ENCODE measurements at places on chromosomes 7 and 10. TPM values are rescaled to one million over a fixed set of nuclear protein-coding genes. Genes with fewer than 3 reads are reported as not detected.

Gene DDIT4
- 118 TPM for total RNA-seq

Gene ANKRD61
- total RNA-seq = 0.46 TPM

DNA sequence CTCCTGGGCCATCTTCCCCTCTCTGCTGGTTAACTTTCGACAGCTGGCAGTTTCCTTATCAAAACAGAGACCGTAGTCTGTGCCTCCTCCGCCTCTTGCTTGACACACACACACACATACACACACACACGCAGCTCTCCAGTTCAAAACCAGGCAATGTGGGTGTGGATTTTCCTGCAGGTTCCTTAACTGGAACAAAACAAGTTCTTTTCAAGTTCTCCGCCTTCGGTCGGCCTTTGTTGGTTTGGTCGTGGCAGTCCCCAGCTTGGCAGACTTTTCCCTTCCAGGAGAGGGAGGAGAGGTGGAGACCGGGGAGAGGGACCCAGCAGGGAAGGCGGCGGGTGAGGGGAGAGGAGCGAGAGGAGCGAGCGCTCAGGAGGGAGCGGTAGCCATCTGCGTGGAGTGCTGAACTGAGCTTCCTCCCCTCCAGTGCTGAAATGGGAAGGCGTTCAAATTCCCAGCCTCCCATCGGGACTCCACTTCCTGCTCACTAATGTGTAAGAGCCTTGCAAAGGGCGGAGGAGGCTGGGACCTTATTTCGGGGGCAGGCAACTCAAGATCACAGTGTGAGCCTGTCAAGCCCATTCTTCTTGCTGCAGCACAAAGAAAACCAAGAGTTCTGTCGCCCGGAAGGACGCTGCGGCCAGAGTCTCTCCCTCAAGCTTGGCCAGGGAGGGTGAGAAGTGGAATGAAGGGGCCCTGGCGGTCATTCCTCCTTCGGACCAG, 120.6 kb downstream of the PRPF18 start:
- no peaks in the 10 kb centered on the region for H3K27me3 ChIP-seq
- peak; percentile 83 for DNase-seq
- H3K36me3 ChIP-seq = no peaks in the 10 kb centered on the region
- no peaks in the 10 kb centered on the region for H3K4me1 ChIP-seq
- H3K27ac ChIP-seq = peak overlapping the region; percentile 53
- H3K4me3 ChIP-seq = peak overlapping the region; percentile 38

Gene HACD1
- total RNA-seq = 26.3 TPM

Gene ASB10
- total RNA-seq = not detected

- no peak overlapping the region for H3K4me3 ChIP-seq
- H3K27me3 ChIP-seq = no peaks in the 10 kb centered on the region
- no peaks in the 10 kb centered on the region for H3K36me3 ChIP-seq
- H3K4me1 ChIP-seq = no peaks in the 10 kb centered on the region
- no peak overlapping the region for H3K27ac ChIP-seq
Observed at GRCh38 chr10:107529350-107529749, 364.8 kb upstream of the SORCS1 start.

- no peaks in the 10 kb centered on the region for H3K36me3 ChIP-seq
- H3K4me3 ChIP-seq = no peak overlapping the region
- DNase-seq = no peak
- H3K4me1 ChIP-seq = peaks cover 4% of the 10 kb centered on the region
- no peak overlapping the region for H3K27ac ChIP-seq
Observed at GRCh38 chr10:76946270-76946669, 691.3 kb downstream of the KCNMA1 start.

DNA sequence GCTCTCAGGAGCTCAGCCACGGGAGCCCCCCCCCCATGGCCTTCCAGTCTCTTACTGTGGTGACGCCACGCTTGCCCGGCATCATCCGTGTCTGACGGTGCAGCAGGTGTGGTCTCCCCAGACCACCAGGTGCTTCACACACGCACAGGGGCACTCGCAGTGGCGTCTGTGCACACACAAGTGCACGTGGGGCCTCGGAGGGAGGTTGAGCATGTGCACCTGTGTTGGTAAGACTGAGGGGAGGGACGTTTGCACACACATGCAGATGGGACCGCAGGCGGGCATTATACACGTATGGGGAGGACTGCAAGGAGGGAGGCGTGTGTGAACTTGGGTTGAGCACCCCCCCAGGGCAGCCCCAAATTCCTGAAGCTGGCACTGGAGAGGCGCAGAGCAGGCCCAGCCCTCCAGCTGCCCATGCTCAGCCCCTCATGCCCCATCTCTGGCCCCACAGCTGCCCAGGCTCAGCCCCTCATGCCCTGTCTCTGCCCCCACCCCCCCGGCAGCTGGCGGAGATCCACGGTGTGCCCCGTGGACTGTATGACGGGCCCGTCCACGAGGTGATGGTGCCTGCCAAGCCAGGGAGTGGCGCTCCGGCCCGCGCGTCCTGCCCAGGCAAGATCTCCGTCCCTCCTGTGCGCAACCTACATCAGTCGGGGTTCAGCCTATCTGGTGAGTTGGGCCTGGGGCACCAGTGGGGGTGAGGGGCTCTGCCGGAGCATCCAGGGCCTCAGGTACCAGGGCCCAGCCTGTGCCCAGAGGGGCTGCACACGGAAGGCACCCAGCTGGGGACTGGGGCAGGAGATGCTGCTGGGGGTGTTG, 16.7 kb downstream of the DPYSL4 start:
- H3K36me3 ChIP-seq = no peaks in the 10 kb centered on the region
- H3K4me3 ChIP-seq = no peak overlapping the region
- no peaks in the 10 kb centered on the region for H3K27me3 ChIP-seq
- H3K27ac ChIP-seq = no peak overlapping the region
- DNase-seq = no peak

DNA sequence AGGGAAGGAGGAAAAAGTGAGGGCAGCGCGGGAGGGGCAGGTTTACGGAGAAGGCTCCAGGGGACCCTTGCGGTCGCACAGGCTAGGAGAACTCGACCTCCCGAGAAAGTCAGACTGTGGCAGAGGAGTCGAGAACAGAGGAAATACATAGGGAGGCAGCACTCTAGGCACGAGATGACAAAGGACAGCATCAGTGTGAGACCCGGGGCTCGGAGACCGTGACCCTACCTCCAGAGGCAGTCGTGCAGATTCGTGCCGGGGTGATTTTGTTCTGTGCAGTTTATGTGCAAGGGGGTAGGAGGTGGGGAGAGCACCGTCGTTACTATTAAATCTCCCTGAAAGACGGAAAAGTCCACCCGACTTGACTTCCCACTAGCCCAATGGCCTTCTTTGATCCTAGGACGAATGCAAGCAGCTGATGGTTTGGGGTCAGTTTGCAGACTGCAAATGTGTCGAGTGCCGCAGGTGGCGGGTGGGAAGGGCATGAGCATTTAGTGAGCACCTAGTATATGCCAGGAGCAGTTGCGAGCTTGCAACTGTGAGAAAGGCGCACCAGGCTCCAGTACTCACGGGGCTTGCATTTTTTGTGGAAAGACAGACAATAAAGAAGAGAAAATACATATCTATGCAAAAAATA, 674 bp upstream of the OSBPL3 start:
- H3K27me3 ChIP-seq = no peaks in the 10 kb centered on the region
- H3K4me1 ChIP-seq = no peaks in the 10 kb centered on the region
- H3K27ac ChIP-seq = peak overlapping the region; percentile 71
- peak overlapping the region; percentile 73 for H3K4me3 ChIP-seq
- DNase-seq = peak; percentile 22

Gene SLC13A4
- not detected for total RNA-seq

DNA sequence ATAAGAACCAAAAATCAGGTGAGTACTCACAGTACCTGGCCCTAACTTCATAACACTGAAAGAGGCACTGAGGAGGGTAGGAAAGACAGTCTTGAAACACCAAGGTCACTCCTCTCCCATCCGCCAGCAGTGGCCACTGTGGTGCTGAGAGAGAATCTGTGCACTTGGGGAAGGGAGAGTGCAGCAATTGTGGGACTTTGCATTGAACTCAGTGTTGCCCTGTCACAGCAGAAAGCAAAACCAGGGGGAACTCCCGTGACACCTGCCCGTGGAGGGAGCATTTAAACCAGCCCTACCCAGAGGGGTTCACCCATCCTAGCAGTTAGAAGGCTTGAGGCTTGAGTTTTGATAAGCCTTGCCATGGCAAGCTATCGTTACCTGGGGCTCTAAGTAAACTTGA, 35.2 kb upstream of the MAP3K8 start:
- H3K27ac ChIP-seq = no peak overlapping the region
- no peaks in the 10 kb centered on the region for H3K27me3 ChIP-seq
- no peaks in the 10 kb centered on the region for H3K36me3 ChIP-seq
- no peak overlapping the region for H3K4me3 ChIP-seq

DNA sequence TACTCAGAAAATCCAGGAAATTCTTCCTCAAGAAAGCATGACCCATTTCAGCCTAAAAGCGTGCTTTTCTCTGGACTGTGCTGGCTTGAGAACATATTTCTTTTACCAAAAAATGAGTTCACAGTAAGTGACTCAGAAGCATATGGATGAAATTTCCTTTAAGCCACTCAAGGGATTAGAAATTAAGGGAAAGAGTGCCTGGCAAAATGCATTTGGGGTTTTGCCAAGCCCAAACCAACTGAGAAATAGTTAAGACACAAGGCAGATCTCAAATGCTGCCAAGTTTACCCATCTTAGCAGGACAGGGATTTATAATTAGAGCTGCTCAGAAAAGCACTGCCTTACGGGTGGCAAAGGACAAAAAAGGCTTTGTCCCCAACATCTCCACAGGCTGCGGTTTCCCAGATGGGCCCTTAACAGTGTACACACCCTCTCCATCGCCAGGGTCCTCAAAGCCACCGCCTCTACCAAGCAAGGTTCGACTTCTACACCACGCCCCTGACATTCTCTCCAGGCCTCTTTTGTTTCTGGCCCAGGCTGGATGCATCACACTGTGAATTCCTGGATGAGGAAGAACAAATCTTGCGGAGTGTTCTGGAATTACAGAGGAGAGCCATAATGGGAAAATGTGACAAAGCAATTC, 30.1 kb upstream of the CDHR3 start:
- H3K4me1 ChIP-seq = no peaks in the 10 kb centered on the region
- no peaks in the 10 kb centered on the region for H3K36me3 ChIP-seq
- no peaks in the 10 kb centered on the region for H3K27me3 ChIP-seq
- no peak overlapping the region for H3K27ac ChIP-seq
